ENCODE measurements at places on chromosomes 13 and 19.
A peak's percentile ranks its signal among the peaks of the same experiment; 100 is the strongest.

DNA sequence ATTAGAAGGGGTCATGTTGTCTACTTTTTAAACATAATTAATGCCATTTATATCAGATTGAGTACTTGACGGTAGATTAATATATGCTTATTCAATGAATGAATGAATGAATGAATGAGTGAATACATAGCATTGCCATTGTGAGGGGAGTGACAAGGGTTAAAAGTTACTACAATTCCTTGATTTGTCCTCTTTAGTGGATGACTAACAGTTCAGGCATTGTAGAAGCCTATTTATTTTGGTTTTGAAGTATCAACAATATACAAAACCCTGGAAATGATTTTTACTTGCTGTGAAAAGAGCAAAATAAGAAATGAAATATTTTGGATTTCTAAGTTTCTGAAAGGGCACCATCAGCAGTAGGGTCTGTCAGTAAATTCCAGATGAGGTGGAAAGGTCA lies 122.7 kb downstream of the CYSLTR2 start:
- no peak for DNase-seq

- DNase-seq: peak; percentile 98
Observed at GRCh38 chr19:51593969-51594773, 23.1 kb downstream of the ZNF175 start.

GRCh38 chr19:18167975-18168645 lies 5.5 kb upstream of the IFI30 start:
- no peak for DNase-seq

GRCh38 chr19:1811942-1812425 lies at the start of gene ATP8B3:
ATP8B3 (minus strand) TSS chr19:1812276; CDS start chr19:1811736, 540 bp downstream.
- DNase-seq: no peak

DNA sequence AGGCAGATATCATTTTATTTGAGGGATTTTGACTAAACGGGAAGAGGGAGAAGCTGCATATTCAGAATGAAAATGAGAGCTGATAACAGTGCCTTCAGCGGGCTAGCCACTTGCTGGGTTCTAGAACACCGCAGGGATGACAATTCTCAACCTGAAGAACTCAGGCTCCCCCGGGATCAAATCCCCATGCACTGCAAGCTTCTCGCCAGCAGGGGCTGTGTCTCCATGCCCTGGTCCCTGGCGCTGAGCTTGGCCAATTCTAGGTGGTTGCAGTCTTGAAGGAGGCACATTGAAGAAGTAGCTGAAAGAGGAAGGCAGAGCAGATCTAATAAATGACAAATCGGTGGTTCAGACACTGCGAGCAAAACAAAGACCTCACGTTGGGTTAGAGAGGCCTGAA lies 128.7 kb downstream of the UQCRFS1 start:
- no peak for DNase-seq

GRCh38 chr19:7646426-7646700 lies 9.5 kb downstream of the STXBP2 start:
- no peak for DNase-seq

GRCh38 chr13:33379608-33380007 lies 94.1 kb upstream of the STARD13 start:
- DNase-seq: no peak

- DNase-seq: no peak
Observed at GRCh38 chr13:26621731-26622401, 64.4 kb downstream of the WASF3 start.

- no peak for DNase-seq
Observed at GRCh38 chr13:110929104-110929777, 14.4 kb upstream of the ANKRD10 start.

DNA sequence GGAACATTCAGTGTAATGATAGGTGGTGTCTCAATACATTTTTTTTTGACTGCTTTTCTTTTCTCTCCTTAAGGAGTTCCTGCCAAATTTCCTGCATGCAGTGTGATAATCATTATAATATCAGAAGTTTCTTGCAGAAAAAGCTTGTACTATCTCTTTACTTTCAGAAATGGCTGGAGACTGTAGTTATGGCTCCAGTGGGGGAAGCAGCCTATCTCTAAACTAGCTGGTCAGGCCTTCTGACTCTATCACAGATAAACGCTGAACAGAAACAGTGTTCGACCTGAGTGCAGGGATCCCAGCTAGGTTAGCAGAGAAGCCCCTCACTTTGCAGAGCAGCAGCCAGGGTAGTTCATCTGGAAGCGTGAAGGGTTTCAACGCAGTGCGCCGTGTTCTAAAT lies 1.9 kb downstream of the CCNE1 start:
- DNase-seq: no peak

DNA sequence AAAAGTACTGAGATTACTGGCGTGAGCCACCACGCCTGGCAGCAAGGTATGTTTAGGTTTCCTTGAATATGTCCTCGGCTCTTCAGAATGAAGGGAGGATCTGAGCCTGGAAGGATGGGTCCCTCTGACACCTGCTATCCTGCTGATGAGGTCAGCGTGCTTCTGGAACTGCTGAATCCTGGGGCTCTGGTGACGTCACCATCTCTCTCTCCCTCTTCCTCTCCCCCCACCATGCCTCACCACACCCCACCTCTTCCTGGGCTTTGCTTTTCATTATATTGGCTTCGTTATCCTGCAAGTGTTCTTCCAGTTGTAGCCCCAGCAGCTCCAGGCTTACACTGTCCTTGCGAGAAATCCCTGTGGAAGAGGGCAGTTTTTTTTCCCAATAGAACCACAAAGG lies 49.8 kb downstream of the CCNE1 start:
- no peak for DNase-seq

- peak; percentile 69 for DNase-seq
Observed at GRCh38 chr19:35109395-35110112, 6.1 kb upstream of the FXYD3 start.

DNA sequence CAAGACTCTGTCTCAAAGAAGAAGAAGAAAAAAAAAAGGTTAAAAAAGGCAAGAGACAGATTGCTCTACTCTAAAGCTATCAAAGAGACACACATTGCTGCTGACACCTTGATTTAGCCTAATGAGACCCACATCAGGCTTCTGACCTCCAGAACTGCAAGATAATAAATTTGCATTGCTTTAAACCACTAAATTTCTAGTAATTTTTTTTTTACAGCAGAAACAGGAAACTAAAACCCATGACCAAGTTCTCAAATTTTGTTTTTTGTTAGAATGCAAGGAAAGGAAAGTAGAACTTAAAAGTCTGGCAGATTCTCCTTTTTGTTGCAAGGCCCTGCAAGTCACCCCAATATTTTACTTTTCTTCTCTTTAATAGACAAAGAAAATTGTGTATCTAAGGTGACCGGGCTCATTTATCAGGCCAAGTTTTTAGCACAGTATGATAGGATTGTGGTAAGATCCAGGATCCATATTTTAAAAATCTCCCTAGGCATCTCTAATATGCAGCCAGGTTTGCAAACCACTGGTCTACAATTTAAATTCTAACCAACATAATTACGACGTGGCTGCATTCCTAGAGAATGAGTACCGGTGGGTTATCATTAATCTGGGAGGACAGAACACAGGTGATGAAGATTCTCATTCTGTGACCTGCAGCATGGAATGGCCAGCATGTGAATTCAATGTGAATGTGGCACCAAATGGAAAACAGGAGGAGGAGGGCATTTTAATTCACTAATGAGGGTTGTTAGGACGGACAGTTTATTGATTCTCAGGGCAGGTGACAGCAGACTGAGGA lies 56.7 kb upstream of the MED4 start:
- no peak for DNase-seq

DNA sequence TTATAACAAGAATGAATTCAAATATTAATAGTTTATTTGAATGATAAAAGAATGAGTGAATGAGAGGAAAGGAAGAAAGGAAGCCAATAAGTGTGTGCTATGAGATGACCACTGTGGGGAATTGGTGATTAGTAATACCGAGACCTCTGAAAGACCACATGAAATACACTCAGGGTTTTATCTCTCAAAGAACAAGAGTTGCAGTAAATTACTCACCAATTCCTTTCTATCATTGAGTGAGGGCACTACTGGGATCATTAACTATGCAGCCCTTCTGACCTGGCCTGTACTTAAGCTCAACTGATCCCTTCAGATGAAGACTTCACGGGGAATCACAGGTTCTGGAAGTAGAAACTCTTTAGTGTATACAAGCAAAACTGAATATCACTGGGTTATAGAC lies 1636.1 kb downstream of the SLITRK5 start:
- no peak for DNase-seq

DNA sequence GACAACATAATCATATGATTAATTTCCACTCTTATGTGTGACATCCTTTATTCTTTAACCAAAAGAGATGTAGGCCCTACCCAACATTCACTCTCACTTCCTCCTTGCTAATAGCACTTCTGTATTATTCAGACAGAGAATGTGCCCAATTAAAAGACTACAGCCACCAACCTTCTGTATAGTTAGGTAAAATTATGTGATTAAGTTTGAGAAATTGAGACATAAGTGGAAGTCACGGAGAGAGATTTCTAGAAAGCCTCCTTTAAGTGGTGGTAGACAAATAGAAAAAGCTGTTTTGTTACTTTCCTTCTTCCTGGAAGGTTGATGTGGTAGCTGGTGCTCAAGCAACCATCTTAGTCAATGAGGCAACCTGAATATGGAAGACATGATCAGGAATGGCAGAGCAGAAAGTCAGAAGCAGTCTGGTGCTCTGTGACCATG lies 14.8 kb downstream of the EPSTI1 start:
- no peak for DNase-seq

DNA sequence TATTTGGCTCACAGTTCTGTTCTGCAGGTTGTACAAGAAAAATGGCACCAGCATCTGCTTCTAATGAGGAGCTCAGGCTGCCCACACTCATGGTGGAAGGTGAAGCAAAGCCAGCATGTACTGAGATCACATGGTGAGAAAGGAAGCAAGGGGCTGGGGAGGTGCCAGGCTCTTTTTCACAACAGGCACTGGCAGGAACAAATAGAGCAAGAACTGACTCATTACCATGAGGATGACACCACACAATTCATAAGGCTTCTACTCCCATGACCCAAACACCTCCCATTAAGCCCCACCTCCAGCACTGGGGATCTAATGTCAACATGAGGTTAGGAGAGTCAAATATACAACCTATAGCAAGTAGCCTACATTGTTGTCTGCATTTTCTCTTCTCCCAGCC lies 522.6 kb downstream of the RFC3 start:
- DNase-seq: no peak

DNA sequence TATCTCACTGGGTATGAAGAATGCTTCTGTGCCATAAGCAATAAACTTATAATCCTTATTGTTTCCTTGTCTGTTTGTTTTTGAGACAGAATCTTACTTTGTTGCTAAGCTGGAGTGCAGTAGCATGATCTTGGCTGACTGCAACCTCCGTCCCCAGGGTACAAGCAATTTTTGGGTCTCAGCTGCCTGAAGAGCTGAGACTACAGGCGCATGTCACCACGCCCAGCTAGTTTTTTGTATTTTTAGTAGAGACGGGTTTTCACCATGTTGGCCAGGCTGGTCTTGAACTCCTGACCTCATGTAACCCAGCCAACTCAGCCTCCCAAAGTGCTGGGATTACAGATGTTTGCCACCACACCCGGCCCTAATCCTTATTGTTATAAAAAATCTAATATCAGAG lies 112.5 kb downstream of the MYO16 start:
- DNase-seq: no peak

DNA sequence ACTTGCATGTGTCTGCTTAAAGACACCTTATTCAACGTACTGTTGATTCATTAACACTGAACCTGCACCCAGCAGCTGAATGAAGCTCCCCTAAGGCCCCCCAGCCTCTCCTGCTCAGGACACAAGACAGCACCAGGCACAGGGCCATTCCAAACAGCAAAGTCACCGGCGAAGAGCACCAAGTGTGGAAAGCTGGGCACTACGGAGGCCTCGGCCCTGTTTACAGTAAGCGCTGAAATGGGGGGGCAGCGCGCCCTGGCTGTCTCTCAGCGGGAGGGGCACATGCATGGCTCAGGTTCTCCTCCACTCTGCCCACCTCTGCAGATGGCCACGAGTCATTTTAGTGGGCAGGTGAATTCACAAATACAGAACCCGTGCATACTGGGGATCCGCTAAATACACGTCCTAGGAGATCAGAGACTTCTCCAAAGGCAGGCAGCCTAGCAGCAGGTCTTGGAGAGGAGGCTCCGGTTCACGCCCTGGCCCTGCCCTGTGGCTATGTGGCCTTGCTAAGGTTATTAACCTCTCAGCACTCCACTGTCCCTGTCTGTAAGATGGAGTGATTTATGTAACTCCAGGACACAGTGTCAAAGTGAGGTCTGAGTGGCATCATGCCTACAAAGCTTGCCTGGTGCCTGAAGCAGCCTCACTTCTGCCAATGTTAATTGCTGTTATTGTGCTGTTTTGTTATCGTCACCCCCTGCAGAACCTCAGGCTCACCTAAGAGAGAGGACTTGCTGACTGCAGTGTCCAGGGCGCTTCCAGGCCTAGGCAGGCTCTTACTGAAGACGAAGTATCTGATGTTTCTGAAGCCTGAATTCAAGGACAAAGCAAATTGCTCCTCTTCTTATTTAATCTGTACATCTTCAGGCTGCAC lies 207.4 kb upstream of the SOX1 start:
- no peak for DNase-seq

GRCh38 chr19:41912899-41913537 lies 15.2 kb downstream of the ERFL start:
- DNase-seq: no peak

DNA sequence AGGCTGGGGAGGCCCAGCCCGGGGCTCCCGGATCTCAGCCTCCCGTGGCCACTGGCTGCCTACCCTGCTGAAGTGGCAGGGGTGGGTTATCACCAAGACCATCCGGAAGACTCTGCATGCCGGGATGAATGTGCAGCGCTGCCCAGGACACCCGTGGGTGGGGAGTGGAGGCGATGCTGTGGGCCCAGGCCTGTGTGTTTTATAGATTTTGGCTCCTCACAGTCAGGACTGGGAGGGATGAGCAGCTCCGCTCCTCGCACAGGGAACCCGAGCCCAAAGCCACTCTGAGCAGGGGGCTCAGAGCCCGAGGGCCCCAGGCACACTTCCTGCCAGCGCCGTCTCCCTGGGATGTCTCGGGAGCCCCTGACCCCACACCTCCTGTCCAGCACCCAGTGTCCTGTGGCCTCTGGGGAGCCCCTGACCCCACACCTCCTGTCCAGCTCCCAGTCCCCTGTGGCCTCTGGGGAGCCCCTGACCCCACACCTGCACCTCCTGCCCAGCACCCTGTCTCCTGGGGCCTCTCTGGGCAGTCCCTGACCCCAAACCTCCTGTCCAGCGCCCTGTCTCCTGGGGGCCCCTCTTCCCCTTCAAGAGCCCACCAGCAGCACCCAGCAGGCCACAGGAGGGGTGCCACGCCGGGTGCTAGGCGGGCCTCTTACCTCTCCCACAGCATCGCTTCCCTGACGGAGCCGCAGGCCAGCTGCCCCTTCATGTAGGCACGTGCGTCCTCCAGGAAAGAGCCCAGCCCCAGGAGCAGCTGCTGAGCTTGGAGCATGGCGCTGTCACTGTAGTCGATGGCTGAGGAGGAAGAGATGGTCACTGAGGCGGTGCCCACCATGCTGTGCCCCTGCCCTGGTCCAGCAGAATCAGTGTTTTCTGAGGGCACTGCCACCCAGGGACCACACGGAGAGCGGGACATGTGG lies 31.4 kb downstream of the NAXD start:
- no peak for DNase-seq

DNA sequence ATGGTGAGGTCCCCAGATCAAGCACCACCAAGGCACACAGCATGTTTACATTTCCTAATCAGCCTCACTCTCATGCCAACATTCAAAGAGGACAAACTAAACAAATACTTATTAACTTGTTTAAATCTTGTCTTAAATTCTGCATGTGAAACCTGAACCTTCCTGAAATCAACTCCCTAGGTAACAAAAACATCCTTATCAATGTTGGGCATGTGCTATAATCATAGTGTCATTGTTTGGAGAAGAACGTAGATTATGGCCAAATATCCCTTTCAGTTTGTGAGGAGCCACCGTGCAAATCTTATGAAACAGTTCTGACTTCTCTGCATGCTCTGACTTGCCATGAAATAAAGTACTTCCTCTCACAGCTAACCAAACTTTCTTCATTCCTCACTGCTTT lies 123.8 kb downstream of the NDFIP2 start:
- DNase-seq: no peak
